ENCODE measurements at places on chromosomes 1 and 21. TPM values are rescaled to one million over a fixed set of nuclear protein-coding genes. Genes with fewer than 3 reads are reported as not detected.

Gene CLCA4
- total RNA-seq: not detected

Gene F13B
- total RNA-seq: not detected

Gene SPATA17
- not detected for total RNA-seq

Gene MMP23B
- total RNA-seq: 0.29 TPM

Gene RCAN1
- total RNA-seq: 22.7 TPM

Gene AKIRIN1
- 49.8 TPM for total RNA-seq

Gene PAPPA2
- 0.29 TPM for total RNA-seq

Gene VCAM1
- 15.0 TPM for total RNA-seq

Gene PCSK9
- total RNA-seq: not detected

Gene SUSD4
- total RNA-seq: not detected

Gene MROH9
- not detected for total RNA-seq

Gene S100A12
- total RNA-seq: not detected

Gene HSF2BP
- total RNA-seq: 1.1 TPM

Gene LMO4
- total RNA-seq: 13.3 TPM

Gene HS2ST1
- total RNA-seq: 24.6 TPM

Gene CTH
- total RNA-seq: 1.8 TPM

Gene F5
- not detected for total RNA-seq
